Hippocampal formation (tissue), 2 donors: ENCODE measurements at places on chromosomes 16 and 17.
A peak's percentile ranks its signal among the peaks of the same experiment; 100 is the strongest.

GRCh38 chr17:77684803-77685798 lies 273.4 kb upstream of the TNRC6C start:
- DNase-seq, result no peak

DNA sequence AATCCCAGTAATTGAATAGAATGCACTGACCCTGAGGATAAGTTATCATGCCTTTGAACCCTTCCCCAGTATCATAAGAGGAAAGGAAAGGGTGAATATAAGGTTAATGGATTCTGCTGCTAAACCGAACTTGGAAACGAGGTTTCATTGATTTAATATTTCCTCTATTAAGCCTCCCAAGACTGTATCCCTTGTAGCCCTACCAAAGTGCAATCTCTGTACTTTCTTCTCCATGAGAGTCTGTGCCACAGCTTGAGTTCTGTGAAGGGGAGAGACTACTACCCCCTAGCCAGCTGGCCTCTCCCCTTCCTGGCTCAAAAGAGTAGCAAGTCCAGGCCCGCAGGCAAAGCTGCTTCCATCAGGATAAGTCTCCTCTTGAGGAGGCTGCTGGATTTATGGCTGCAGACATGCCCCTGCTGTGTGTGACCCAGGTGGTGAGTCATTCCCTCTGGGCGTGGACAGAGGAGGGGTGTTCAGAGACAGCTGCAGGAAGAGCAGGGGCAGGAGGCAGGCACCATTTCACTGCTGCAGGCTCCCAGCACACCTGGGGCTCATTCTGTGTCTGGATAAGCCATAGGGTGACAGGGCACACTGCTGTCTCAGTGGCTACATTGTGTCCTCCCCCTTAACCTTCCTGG lies 58.4 kb downstream of the TOM1L2 start:
- DNase-seq, result no peak

DNA sequence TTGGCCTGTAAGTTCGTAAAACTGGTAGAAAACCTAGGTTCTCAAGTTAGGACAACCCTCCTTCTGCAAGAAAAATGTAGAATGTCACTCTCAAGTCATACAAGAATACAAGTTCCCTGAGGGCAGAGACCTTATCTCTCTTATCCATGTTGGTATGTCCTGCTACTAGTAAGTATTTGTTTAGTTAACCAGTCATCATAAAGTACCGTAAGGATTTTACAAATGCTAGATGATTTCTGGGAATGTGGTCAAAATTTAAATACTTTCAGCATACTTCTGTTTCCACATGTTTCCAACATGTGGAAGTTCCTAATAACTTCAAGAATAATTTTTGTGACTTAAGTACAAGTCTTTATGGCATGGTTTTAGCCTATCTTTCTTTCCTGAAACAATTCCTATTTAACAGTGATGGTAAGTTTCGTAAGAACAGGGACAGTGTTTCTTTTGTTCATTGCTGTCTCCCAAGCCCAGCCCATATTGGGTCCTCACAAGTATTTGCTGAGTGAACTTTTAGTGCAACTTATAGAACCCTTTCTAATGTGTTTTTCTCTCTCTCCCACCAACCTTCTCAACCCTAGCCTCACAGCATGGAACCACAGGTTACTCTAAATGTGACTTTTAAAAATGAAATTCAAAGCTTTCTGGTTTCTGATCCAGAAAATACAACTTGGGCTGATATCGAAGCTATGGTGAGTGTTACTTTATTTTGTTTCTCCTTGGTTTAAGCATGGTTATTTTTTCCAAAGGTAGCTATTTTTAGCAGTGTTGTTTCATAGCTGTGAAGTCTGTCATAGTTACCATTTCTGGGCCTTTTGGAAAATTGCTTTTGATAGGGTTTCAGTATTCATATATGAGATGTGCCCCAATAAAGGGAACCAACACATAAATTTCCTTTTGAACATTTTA lies 4.5 kb downstream of the NBR1 start:
- DNase-seq, result no peak

DNA sequence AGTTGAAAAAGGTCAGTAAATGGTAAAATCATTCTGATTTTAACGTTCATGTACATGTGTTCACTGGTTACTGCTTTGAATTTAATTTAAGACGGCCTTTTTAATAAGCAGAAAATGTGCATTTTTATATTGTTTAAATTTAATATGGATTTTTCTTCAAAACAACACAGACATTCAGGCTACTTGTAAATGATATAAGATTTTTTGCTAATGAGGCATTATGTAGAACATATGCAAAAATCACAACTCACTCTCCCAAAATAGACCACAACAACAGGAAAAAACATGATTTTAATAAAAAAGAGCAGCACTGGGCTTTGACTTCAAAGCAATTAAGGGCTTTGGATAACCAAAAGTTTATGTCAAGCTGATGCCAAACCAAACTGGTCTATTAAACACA lies 22.3 kb downstream of the RPGRIP1L start:
- no peak for DNase-seq

GRCh38 chr17:41705271-41705991 lies 6.7 kb upstream of the GAST start:
- no peak for DNase-seq

GRCh38 chr17:60284709-60285108 lies 107.2 kb downstream of the USP32 start:
- no peak for DNase-seq

GRCh38 chr16:47061204-47061603 lies 82.5 kb downstream of the NETO2 start:
- no peak for DNase-seq

DNA sequence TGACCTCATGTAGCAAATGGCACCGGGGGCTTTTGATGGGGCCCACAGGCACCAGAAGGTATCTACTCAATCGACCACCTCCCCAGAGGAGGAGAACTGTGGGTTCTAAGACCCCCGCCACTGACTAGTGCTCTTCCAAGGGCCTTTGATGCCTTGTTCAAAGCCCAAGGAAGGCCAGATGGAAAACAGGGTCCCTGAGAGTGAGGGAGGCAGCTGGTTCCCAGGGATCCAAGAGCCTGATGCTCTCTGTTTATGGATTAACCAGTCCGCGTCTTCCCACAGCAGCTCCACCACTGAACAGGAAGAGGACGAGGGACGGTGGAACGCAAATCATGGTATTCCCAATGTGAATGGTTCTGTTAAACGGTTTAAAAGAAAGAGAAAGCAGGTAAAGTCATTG lies 7.6 kb downstream of the PHB1 start:
- DNase-seq, result no peak

DNA sequence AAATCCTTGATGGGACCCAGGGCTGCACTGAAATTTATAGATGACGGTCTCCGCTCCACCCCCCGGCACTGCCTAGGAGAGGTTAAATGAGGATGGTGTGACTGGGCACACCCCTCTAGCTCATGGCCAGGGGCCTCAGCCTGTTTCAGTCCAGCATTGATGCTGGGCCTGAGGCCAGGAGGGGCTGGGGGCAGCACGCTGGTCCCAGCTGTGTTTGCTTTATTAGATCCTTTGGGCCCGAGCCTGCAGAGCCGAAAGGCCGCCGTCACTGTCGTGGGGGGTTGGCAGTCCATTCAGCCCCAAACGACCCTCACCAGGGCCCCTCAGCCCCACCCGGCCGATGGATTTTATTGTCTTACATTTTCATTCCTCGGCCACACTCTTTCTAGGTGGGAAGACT lies 10.8 kb upstream of the DOK4 start:
- DNase-seq, result no peak

- DNase-seq, result no peak
These were observed 69.7 kb downstream of the RPA1 start for GRCh38 chr17:1899403-1900000.

DNA sequence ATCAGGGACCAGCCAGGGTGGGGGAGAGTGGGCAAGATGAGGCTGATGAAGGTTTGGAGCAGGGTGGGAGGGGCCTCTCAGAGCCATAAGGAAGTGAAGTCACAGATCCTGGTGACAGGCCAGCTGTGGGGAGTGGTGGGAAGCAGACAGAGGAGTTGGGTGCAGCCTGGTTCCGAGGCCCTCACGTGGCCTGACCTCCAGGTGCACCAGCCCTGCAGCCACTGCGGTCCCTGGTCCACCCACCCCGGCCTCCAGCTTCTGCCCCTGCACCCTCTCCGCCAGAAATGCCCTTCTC lies 3.9 kb upstream of the ZFPM1 start:
- no peak for DNase-seq

- no peak for DNase-seq
These were observed 609.2 kb downstream of the TOX3 start for GRCh38 chr16:51937771-51938170.

- no peak for DNase-seq
These were observed 87.7 kb downstream of the MRM3 start for GRCh38 chr17:869567-870525.

DNA sequence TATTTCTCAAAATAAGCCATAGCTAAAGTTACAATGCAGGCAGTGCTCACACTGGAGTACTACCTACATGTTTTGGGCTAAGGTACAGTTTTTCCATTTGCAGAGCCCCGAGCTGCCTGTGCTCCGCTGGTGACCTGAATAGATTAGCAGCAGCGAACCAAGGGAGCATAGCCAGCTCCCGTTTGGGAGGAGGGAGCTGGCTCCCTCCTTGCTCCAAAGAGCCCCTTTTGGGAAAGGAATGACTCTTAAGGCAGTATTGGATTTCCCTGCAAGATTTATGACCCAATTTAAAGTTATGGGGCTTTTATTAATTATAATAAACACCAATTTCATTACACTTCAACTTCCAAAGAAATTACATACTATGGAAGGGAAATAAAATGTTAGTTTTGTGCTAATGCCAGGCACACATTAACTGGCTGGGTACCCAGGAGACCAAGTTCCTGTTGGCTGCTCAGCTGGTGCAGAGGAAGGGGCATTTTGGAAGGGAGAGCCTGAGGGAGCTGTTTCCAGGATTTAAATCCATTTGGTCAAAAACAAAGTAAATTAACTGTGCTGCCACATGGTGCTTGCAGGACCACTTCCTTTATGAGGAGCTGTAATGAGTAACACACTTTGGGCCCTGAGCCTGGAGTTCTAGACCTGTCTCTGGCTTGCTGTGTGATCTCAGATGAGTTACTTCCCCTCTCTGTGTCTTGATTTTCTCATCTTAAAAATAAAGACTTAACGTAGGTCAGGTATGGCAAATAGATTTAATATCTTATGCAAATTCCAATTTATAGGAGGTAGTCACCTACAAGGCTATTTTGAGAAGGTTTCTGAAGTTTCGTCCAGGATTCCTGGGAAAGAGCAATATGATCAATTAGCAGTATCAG lies 362.1 kb upstream of the CCL2 start:
- DNase-seq, result no peak

GRCh38 chr17:12358477-12358876 lies 307.2 kb upstream of the MYOCD start:
- no peak for DNase-seq

- DNase-seq, result no peak
These were observed 23.9 kb downstream of the AMFR start for GRCh38 chr16:56401482-56401881.

DNA sequence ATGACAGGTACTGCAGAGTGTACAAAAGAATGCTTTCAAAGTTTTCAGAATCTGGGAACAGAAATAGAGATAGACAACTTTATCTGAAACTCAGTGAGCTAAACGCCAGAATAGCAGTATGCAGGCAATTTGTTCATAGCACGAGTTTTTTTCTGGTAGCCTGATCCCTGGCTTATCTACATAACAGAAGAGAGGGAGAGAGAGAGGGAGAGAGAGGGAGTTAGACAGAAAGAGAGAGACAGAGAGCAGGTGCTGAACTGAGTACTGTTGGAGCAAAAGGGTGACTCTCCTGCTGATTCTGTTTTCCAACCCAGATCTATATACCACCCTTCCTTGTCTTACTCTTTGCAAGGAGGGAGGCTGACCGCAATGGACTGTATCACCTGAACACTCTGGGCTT lies 388.0 kb upstream of the CA10 start:
- DNase-seq, result no peak

- DNase-seq, result no peak
These were observed 47.2 kb downstream of the PIPOX start for GRCh38 chr17:29090108-29090507.

GRCh38 chr17:9204637-9205329 lies 183.5 kb downstream of the NTN1 start:
- DNase-seq, result no peak

- peak; percentile 0 for DNase-seq
These were observed 71.0 kb downstream of the COPRS start for GRCh38 chr17:31787857-31788570.

DNA sequence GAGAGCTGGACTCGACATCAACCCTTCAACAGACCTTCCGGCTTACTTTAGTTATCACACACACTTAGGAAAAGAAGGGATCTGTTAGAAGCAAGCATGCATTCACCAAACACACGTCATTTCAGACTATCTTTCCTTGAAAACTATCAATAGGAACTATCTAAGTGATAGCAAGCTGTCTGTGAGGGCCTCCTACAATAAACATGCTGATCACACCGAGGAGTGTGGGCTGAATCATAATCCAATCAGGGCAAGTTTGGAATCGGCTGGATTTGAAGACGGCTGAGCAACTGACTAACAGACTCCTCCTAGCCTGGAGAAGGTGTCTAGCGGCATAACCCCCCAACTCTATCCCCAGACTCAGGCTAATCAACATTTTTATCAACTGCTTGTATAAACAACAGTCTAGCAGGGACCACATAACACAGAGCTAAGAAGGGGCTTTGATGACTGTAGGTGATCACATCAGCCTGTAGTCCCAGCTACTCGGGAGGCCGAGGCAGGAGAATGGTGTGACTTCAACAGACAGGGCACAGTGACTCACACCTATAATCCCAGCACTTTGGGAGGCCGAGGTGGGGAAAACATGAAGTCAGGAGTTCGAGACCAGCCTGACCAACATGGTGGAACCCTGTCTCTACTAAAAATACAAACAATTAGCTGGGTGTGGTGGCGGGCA lies 14.1 kb downstream of the NXN start:
- DNase-seq, result no peak

DNA sequence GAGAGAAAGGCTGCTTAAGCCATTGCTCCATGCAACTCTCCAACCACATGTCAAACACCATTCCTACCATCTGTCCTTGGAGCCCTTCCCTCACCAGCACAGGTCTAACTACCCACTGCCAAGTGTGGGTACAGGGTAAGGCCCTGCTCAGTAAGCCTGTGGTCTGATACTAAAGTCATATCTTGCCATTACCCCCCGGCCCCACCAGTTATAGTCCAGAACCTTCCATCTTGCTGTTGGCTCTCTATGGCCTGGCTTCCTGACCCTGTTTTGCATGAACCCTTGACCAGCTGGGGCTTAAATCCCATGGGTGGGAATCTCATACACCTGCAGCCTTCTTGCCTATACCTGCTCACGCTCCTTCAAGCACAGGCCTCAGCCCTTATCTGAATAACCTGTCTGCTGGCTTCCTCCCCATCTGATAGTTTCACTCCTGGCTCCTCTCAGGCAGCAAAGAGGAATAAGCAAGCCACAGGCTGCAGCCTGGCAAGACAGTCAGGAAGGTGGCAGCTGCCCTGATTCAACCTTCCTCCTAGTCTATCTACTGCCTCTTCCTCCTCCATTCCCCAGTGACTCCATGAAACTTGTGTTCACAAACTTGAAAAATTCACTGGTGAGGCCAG lies 64.1 kb downstream of the ZFHX3 start:
- no peak for DNase-seq

DNA sequence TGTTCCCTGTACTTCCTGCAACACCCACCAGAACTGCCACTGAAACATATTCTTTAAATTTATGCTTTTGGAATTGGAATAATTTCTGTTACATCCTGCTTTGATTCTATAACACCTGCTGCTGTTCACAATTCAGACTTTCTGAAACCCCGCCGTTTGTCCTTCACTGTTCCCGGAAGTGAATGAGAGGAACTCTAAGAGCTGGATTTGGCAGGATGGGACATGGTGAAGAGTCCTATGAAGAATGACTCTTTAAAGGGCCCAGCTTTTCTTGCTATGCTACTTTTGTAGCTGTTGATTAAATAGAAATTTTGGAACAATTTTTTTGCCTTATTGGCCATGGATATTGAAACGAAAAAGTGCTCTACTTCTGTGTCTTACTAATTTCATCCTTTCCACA lies 8.9 kb downstream of the AP2B1 start:
- no peak for DNase-seq
